ENCODE measurements at places on chromosomes 5 and 9.

DNA sequence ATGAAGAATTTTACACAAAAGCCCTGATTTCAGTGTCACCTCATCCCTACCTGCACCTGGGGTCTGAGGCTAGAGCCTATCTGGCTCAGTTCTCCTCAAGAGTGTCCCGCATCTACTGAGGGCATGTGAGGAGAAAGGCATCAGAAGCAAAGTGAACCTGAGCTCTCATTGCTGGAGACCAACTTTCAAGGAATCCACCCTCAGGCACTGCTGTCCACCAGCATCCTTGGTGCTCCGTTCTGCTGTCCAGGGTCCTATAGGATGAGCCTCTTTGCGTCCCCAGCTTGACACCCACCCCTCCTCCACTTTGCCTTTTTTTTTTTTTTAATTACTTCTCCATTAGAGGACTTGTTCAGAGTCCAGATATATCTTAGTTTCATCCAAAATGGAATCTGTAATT, 49.5 kb downstream of the CAMSAP1 start:
- no peak for DNase-seq
- H3K36me3 ChIP-seq: peaks cover 38% of the 10 kb centered on the region
- no peak overlapping the region for H3K27ac ChIP-seq
- no peaks in the 10 kb centered on the region for H3K4me1 ChIP-seq

DNA sequence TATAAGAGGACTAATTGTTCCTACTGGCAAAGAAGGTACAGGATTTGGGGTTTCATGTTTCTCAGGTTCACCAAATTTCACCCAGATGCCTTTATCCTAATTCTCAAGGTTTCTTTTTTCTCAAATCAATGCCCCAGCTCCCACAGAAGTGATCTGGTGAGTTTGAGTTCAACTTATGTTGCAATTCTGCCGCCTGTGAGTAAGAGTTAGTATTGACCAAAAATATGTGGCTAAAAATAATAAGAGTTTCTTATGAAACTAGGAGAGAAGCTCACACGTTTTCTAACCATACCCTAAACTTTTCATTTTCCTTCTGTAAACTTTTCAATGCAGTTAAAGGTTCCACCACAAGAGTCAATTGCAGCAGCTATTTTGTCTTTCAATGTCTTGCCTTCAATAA, 15.1 kb downstream of the SLCO6A1 start:
- H3K4me3 ChIP-seq: no peak overlapping the region
- no peak overlapping the region for H3K27ac ChIP-seq
- DNase-seq: no peak

DNA sequence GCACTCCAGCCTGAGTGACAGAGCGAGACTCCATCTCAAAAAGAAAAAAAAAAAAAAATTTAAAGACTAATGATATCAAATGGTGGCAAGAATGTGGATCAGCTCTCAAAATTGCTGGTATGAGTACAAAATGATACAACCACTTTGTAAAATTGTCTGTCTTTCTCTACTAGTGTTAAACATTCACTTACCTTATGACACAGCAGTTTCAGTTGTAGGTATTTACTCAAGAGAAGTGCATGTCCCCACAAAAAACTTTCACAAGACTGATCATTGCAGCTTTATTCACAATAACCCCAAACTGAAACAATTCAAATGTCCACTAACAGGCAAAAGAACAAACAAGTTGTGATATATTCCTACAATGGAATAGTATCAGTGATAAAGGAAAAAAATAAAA, 14.7 kb upstream of the CETN3 start:
- DNase-seq: no peak
- H3K4me3 ChIP-seq: no peak overlapping the region
- no peaks in the 10 kb centered on the region for H3K4me1 ChIP-seq
- no peaks in the 10 kb centered on the region for H3K27me3 ChIP-seq
- H3K27ac ChIP-seq: no peak overlapping the region

- no peak overlapping the region for H3K27ac ChIP-seq
- no peaks in the 10 kb centered on the region for H3K4me1 ChIP-seq
These were observed 82.9 kb downstream of the COL23A1 start for GRCh38 chr5:178507151-178507932.

DNA sequence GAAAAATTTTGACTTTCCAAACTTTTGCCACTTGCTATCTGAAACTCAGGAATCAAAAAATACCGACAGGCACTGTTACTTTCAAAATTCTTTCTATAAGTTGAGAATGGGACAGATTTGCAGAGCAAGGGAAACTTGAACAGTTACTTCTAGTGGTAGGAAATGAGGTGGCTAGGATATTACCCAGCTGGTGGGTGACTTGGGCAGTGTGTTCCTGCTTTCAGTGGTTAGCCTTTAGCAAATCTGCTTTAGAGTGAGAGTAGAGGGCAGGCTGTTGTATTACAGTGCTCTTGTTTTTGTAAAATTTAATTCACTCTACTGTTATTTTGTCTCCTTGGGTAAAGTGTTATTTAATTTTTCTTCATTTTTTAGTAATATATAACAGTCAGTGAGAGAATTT, 40.2 kb upstream of the ROPN1L start:
- DNase-seq: no peak
- H3K27ac ChIP-seq: peak overlapping the region; percentile 32
- H3K4me3 ChIP-seq: no peak overlapping the region
- H3K4me1 ChIP-seq: no peaks in the 10 kb centered on the region
- H3K36me3 ChIP-seq: peaks cover 51% of the 10 kb centered on the region

GRCh38 chr5:147046281-147046680, 167.7 kb upstream of the PPP2R2B start:
- DNase-seq: no peak
- no peaks in the 10 kb centered on the region for H3K27me3 ChIP-seq
- H3K4me1 ChIP-seq: no peaks in the 10 kb centered on the region
- H3K27ac ChIP-seq: no peak overlapping the region
- H3K4me3 ChIP-seq: no peak overlapping the region

GRCh38 chr9:81499594-81499993, 189.8 kb downstream of the TLE1 start:
- peak overlapping the region; percentile 72 for H3K27ac ChIP-seq
- H3K4me1 ChIP-seq: no peaks in the 10 kb centered on the region
- H3K4me3 ChIP-seq: no peak overlapping the region

- no peak overlapping the region for H3K4me3 ChIP-seq
- H3K27ac ChIP-seq: no peak overlapping the region
- H3K27me3 ChIP-seq: peaks cover 8% of the 10 kb centered on the region
- peaks cover 12% of the 10 kb centered on the region for H3K36me3 ChIP-seq
- H3K4me1 ChIP-seq: no peaks in the 10 kb centered on the region
These were observed 46.8 kb downstream of the APTX start for GRCh38 chr9:32954642-32955041.

- H3K27me3 ChIP-seq: no peaks in the 10 kb centered on the region
- H3K27ac ChIP-seq: no peak overlapping the region
- no peak for DNase-seq
- no peaks in the 10 kb centered on the region for H3K4me1 ChIP-seq
- H3K4me3 ChIP-seq: no peak overlapping the region
These were observed 147.9 kb downstream of the PIP5K1B start for GRCh38 chr9:68852941-68853340.

DNA sequence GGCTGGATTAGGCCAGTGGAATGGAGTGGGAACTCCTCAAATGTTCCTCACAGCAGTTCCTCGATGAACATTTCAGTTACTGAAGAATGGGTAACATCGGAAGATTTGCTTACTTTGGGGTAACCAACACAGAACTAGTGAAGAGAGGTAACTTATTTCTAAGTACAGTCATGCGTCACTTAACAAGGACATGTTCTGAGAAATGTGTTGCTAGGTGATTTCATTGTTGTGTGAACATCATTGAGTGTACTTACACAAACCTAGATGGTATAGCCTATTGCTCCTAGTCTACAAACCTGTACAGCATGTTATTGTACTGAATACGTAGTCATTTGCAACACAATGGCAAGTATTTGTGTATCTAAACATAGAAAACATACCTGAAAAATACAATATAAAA, 228.3 kb downstream of the MAST4 start:
- DNase-seq: no peak
- no peaks in the 10 kb centered on the region for H3K36me3 ChIP-seq
- H3K27ac ChIP-seq: no peak overlapping the region
- H3K4me1 ChIP-seq: no peaks in the 10 kb centered on the region

DNA sequence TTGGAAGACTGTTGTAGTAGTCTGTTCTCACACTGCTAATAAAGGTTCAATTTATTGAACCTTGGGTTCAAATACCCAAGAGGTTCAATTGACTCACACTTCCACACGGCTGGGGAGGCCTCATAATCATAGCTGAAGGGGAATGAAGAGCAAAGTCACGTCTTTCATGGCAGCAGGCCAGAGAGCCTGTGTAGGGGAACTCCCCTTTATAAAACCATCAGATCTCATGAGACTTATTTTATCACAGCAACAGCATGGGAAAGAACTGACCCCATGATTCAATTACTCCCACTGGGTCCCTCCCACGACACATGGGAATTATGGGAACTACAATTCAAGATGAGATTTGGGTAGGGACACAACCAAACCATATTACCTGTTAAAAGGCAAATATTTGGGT, 268.2 kb downstream of the TMEM167A start:
- DNase-seq: no peak
- H3K4me3 ChIP-seq: no peak overlapping the region
- no peaks in the 10 kb centered on the region for H3K27me3 ChIP-seq
- no peaks in the 10 kb centered on the region for H3K36me3 ChIP-seq
- H3K4me1 ChIP-seq: no peaks in the 10 kb centered on the region

DNA sequence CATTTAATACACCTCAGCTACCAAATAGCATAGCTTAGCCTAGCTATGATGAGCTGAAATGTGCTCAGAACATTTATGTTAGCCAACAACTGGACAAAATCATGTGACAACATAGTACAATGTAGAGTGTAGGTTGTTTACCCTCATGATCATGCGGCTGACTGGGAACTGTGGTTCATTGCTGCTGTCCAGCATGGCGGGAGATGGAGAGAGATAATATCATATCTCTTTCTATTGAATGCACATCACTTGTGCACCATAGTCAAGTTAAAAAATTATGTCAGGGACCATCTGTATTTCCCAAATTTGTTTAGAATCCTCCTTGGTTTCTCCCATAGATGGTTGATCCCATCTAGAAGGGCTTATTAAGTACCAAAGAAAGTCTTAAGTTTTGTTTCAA, 151.1 kb upstream of the ELL2 start:
- no peak for DNase-seq
- no peaks in the 10 kb centered on the region for H3K27me3 ChIP-seq
- no peaks in the 10 kb centered on the region for H3K36me3 ChIP-seq
- H3K27ac ChIP-seq: peak overlapping the region; percentile 26
- peaks cover 21% of the 10 kb centered on the region for H3K4me1 ChIP-seq

DNA sequence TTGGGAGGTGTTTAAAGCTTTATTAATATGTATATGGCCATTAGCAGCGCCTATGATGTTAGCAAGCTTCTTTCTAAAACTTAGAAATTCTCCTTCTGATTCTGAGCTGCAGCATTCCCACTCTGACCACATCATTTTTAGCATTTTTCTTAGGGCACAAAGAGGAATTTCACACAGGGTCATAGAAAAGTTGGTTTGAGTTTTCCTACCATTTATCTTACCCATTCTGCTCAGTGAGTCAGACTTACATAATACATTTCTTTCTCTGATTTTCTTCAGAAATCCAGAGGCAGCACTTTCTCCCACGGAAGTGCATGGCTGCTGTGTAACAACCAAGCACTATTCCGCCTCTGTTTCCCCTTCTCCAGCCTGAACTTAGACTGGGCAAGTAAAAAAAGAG, 246.6 kb downstream of the ARL15 start:
- H3K27me3 ChIP-seq: no peaks in the 10 kb centered on the region
- no peak overlapping the region for H3K4me3 ChIP-seq
- no peaks in the 10 kb centered on the region for H3K4me1 ChIP-seq
- H3K27ac ChIP-seq: no peak overlapping the region

DNA sequence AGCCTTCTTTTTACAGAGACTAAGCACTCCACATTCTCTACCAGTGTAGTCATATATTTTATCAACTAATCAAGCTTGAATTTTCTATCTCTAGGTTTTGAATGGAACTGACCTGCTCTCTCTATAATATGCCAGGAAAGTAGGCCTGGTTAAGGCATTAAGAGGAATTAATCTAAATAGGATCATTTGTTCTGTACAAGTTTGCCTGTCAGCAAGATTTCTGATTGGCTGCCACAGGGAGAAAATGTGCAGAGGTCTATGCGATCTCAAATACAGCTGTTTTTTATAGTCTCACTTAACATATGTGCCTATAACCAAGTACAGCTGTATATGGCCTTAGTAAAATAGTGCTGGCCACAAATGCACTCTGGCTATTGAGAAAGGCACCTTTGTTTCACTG, 418.8 kb downstream of the KDM4C start:
- DNase-seq: no peak
- H3K36me3 ChIP-seq: peaks cover 46% of the 10 kb centered on the region
- no peaks in the 10 kb centered on the region for H3K27me3 ChIP-seq

DNA sequence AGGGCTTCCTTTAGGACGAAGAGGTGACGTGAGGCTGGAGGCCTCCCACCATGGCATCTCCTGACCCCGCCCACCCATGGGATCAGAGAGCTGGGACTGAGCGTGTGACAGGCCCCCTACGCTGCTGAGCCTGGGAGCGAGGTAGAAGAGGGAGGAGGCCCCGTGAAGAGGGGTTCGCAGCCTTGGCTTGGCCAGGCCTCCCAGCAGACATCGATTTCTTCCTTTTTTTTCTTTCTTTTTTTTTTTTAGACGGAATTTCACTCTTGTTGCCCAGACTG, 39.5 kb downstream of the PTGES start:
- H3K36me3 ChIP-seq: no peaks in the 10 kb centered on the region
- H3K4me1 ChIP-seq: peaks cover 12% of the 10 kb centered on the region
- DNase-seq: no peak
- H3K27me3 ChIP-seq: no peaks in the 10 kb centered on the region

- no peak overlapping the region for H3K4me3 ChIP-seq
- H3K36me3 ChIP-seq: no peaks in the 10 kb centered on the region
- H3K27ac ChIP-seq: no peak overlapping the region
- H3K27me3 ChIP-seq: no peaks in the 10 kb centered on the region
- no peaks in the 10 kb centered on the region for H3K4me1 ChIP-seq
These were observed 84.5 kb downstream of the BRINP1 start for GRCh38 chr9:119284587-119285337.

DNA sequence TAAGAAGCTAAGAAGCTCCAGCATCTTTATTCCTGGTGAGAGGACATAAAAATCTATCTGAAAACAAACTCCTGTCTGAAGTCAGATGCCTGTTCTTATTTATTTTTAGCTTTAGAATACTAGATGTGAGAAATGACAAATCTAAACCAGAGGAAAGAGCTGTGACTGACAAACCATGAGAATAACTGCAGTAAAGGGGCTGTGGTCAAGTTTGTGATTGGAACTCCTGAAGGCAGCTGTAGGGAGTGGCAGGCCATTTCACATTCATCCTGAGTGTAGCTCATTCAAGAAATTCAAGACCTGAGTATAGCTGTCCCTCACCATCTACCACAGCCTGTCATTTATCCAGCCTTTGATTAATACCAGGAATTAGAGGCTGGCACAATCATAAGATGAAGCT, 718.8 kb downstream of the BRINP1 start:
- H3K4me3 ChIP-seq: no peak overlapping the region
- no peaks in the 10 kb centered on the region for H3K27me3 ChIP-seq
- DNase-seq: no peak
- H3K27ac ChIP-seq: no peak overlapping the region
- H3K4me1 ChIP-seq: no peaks in the 10 kb centered on the region

GRCh38 chr9:72977670-72978069, 24.8 kb upstream of the ALDH1A1 start:
- DNase-seq: no peak
- no peak overlapping the region for H3K27ac ChIP-seq
- H3K36me3 ChIP-seq: no peaks in the 10 kb centered on the region
